Activated CD4-positive, alpha-beta T cell treated with anti-CD3 and anti-CD28 coated beads, Interleukin-2, amount 10 ng/mL, durations not matched to agents 24 days and 14 days (primary cell): ENCODE measurements at places on chromosomes 5 and 9. TPM values are rescaled to one million over a fixed set of nuclear protein-coding genes. Genes with fewer than 3 reads are reported as not detected.

GRCh38 chr5:137616046-137616445 is 116.9 kb upstream of the SPOCK1 start:
- no peaks in the 10 kb centered on the region for H3K36me3 ChIP-seq
- peaks cover under 1% of the 10 kb centered on the region for H3K27me3 ChIP-seq
- H3K4me1 ChIP-seq = peaks cover 6% of the 10 kb centered on the region
- H3K27ac ChIP-seq = no peak overlapping the region

- H3K36me3 ChIP-seq = no peaks in the 10 kb centered on the region
- no peak overlapping the region for H3K27ac ChIP-seq
- no peak overlapping the region for H3K4me3 ChIP-seq
- no peak for DNase-seq
Measured at GRCh38 chr9:95078511-95078910, 239.0 kb downstream of the FANCC start.

Gene PCDHGB3
- 0.40 and 0.49 TPM in 2 replicates for total RNA-seq

Gene HRH2
- total RNA-seq = 67.3 and 70.4 TPM in 2 replicates

DNA sequence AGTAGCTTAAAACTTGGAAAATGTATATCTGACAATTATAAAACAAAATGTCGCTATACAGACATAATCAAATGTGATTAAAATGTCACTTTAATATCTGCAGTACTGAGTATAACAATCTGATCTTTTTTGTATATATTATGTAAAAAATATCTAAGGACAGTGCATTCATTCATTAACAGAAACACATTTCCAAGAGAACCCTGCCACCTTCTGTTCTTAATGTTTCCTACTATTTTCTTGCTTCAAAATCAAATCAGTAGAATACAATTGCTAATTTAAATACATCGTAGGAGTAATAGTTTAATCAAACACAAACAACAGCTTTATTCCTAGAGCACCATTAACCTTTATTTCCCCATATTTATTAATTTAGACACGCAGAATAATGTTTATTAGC is 142.6 kb upstream of the ST8SIA4 start:
- no peaks in the 10 kb centered on the region for H3K27me3 ChIP-seq
- no peaks in the 10 kb centered on the region for H3K4me1 ChIP-seq
- no peak for DNase-seq
- H3K36me3 ChIP-seq = no peaks in the 10 kb centered on the region
- no peak overlapping the region for H3K4me3 ChIP-seq
- H3K27ac ChIP-seq = no peak overlapping the region

DNA sequence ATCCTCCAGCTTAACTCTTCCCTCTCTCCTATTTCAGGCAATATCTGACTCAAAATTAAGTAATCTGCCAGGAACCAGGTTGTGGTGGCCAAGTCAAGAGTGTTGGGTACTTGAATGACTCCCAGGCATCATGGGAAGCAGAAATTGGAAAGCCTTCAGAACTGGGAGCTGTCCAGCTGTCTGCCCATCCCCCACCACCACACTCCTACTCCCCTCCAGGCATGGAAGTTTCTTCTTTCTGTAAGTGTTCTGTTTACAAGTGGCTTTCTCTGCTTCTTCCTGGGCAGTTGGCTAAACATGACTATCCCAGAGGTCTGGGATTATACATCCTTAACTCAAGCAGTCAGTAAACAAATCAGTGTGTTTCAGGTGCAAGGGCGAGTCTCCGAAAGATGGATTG is 14.6 kb upstream of the PBX3 start:
- no peak for DNase-seq
- H3K4me1 ChIP-seq = no peaks in the 10 kb centered on the region

DNA sequence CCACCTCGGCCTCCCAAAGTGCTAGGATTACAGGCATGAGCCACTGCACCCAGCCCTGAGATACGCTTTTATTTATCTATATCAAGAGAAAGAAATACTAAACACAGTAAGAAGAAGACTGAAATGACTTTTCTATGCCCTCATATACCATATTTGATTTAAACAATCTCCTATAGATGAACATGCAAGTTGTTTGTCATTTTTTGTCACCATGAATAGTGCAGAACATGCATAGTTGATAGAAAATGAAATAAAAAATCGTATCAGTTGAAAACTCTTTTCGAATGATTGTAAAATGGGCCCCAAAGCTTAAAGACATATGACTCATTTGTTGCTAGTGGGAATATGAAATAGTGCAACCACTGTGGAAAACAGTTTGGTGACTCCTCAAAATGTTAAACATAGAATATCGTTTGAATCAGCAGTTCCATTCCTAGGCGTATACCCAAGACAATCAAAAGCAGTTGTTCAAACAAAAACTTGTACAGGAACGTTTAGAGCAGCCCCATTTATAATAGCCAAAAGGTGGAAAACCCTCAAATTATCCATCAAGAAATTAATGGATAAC is 61.4 kb upstream of the ANKH start:
- peaks cover 14% of the 10 kb centered on the region for H3K4me1 ChIP-seq
- peak overlapping the region; percentile 45 for H3K27ac ChIP-seq
- no peaks in the 10 kb centered on the region for H3K36me3 ChIP-seq
- H3K27me3 ChIP-seq = peaks cover 6% of the 10 kb centered on the region

GRCh38 chr5:141867139-141867538 is 11.1 kb downstream of the PCDH1 start:
- no peaks in the 10 kb centered on the region for H3K4me1 ChIP-seq
- DNase-seq = no peak
- H3K27ac ChIP-seq = no peak overlapping the region
- no peaks in the 10 kb centered on the region for H3K36me3 ChIP-seq

Gene MARCOL
- not detected in 2 replicates for total RNA-seq

DNA sequence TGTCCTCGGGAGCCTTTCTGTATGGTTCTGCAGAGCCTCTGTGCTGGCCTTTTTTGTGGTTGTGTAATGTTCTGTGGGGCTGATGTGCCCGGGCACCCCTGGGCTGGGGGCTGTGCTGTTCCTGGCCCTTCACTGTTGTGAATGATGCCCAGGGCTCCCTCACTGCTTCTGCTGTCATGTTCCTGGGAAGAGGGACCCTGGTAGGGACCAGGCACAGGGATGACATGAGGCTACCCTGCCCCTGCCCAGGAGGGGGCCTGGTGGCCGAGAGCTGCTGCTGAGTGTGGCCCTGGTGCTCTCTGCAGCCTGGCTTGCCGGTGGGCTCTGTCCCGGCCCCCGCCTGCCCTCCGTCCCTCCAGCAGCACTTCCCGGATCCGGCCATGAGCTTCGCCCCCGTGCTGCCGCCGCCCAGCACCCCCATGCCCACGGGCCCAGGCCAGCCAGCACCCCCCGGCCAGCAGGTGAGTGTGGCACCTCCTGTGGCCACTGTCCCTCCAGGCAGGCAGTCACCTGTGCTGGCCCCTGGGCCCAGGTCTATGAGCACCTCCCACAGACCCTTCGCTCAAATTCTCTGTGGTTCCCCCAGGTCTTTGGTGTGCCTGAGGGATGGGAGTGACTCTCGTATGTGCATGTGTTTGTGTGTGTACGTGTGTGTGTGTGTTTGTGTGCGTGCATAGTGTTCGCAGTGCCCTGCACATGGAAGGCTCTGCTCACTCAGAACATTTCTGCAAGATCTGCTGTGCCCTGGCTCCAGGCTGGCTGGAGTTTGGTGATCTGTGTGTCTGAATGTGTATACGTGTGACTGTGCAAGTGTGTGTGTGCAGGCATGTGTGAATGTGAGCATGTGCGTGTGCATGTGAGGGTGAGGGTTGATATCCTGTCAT is 72.3 kb downstream of the WNK2 start:
- no peak for DNase-seq
- H3K4me1 ChIP-seq = no peaks in the 10 kb centered on the region
- no peaks in the 10 kb centered on the region for H3K36me3 ChIP-seq

Gene LEAP2
- 4.7 and 6.0 TPM in 2 replicates for total RNA-seq

DNA sequence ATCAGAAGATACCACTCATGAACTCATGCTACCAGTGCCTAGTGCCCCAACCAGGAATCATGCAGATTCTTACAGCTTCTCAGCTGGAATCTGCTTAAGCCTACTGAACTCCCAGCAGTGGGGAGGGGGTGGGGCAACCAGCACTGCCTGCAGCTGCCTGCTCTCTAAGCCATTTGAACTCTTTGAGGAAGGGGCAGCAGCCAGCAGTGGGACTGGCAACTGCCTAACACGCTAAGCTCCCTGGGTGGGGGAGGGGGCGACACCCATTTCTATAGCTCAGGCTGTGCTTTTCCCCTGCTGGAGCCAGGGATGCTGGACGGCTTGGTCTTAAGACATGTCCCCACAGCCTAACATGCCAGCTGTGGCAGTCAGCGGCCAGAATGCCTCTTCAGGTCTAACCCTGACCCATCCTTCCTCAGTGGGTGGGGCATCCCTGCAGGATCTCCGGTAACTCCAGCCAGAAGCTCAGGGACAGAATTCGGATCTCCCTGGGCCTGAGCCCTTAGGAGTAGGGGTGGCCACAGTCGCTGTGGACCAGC is 889.7 kb downstream of the CDH9 start:
- DNase-seq = no peak
- no peak overlapping the region for H3K27ac ChIP-seq
- H3K4me3 ChIP-seq = no peak overlapping the region
- no peaks in the 10 kb centered on the region for H3K27me3 ChIP-seq
- no peaks in the 10 kb centered on the region for H3K36me3 ChIP-seq

Gene TRPM3
- total RNA-seq = not detected in 2 replicates

GRCh38 chr5:41277476-41278245 is 64.3 kb upstream of the C6 start:
- no peak overlapping the region for H3K4me3 ChIP-seq
- H3K36me3 ChIP-seq = no peaks in the 10 kb centered on the region
- H3K27me3 ChIP-seq = no peaks in the 10 kb centered on the region
- H3K27ac ChIP-seq = no peak overlapping the region

- H3K27me3 ChIP-seq = no peaks in the 10 kb centered on the region
- no peaks in the 10 kb centered on the region for H3K36me3 ChIP-seq
- no peak overlapping the region for H3K27ac ChIP-seq
- H3K4me1 ChIP-seq = no peaks in the 10 kb centered on the region
Measured at GRCh38 chr9:108684288-108685025, 171.3 kb downstream of the ACTL7B start.

Gene MED7
- total RNA-seq = 13.2 and 14.6 TPM in 2 replicates

GRCh38 chr9:86978922-86979474 is 31.7 kb upstream of the GAS1 start:
- no peak overlapping the region for H3K27ac ChIP-seq
- H3K4me3 ChIP-seq = no peak overlapping the region
- H3K4me1 ChIP-seq = no peaks in the 10 kb centered on the region

GRCh38 chr9:967903-968641 is 8.4 kb upstream of the DMRT3 start:
- H3K27me3 ChIP-seq = peaks cover 75% of the 10 kb centered on the region
- no peak for DNase-seq
- peaks cover 6% of the 10 kb centered on the region for H3K36me3 ChIP-seq
- no peak overlapping the region for H3K27ac ChIP-seq
- H3K4me1 ChIP-seq = peaks cover 5% of the 10 kb centered on the region

- DNase-seq = no peak
- H3K4me1 ChIP-seq = no peaks in the 10 kb centered on the region
- H3K4me3 ChIP-seq = no peak overlapping the region
- H3K36me3 ChIP-seq = no peaks in the 10 kb centered on the region
- peaks cover 26% of the 10 kb centered on the region for H3K27me3 ChIP-seq
Measured at GRCh38 chr5:82597437-82597836, 319.3 kb upstream of the RPS23 start.

DNA sequence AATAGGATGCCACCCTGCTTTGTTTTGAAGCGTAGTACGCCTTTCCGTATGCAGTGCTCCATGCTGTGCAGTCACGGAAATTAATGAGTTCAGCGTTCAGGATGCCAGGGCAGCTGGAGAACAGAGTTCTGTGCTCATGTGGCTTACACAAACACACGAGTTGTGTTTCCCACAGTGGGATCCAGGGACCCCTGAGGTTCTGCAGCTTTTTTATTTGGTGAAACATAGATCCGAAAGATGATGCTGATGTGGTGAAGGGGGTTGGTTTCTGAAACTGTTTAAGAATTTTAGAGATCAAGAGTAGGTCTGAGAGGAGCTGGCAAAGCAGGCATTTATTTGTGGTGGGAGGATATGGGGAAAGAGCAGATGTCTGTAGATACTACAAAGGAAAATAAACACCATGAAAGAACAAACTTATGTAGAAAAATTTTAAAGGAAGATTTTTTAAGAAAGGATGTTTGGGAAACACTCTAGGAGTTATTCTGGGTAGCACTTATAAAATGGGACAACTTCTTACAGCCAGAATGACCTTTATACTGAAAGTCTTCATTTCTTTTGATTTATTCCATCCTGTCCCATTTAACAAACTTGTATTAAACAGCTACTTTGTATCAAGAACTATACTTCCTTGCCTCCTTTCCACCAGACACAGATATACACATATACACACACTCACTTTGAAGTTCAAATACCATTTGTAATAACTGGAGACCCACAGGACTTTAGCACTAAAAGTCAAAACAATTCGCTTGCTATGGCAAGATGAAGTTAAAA is 52.7 kb downstream of the ITGA1 start:
- no peak overlapping the region for H3K4me3 ChIP-seq
- H3K27me3 ChIP-seq = peaks cover 2% of the 10 kb centered on the region
- no peak for DNase-seq
- H3K36me3 ChIP-seq = no peaks in the 10 kb centered on the region

DNA sequence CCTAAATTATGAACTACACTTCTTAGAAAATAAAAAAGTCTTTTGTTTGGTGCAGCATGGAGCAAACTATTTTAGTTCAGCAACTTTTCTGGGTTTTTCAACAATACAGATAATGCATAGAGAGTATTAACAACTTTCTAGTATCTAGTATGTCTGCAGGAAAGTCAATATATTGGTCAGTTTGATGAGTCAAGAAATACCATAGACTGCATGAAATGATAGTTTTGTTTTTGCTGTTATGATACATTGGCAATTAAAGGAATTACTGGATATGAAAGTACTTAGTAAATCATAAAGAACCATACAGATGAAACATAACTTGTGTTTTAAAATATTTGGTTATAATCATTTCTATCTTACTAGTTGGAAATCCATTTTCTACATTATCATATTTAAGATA is 173.5 kb downstream of the GIN1 start:
- no peak for DNase-seq
- no peaks in the 10 kb centered on the region for H3K27me3 ChIP-seq
- no peak overlapping the region for H3K27ac ChIP-seq
- H3K36me3 ChIP-seq = peaks cover 24% of the 10 kb centered on the region

GRCh38 chr5:42500003-42500599 is 76.9 kb downstream of the GHR start:
- DNase-seq = no peak
- no peaks in the 10 kb centered on the region for H3K27me3 ChIP-seq
- no peaks in the 10 kb centered on the region for H3K4me1 ChIP-seq
- H3K36me3 ChIP-seq = no peaks in the 10 kb centered on the region

- H3K36me3 ChIP-seq = no peaks in the 10 kb centered on the region
- no peak overlapping the region for H3K27ac ChIP-seq
- no peaks in the 10 kb centered on the region for H3K27me3 ChIP-seq
- H3K4me3 ChIP-seq = no peak overlapping the region
Measured at GRCh38 chr5:166063261-166063660, 2228.2 kb upstream of the WWC1 start.

- peaks cover 22% of the 10 kb centered on the region for H3K27me3 ChIP-seq
- no peak overlapping the region for H3K4me3 ChIP-seq
- H3K27ac ChIP-seq = no peak overlapping the region
Measured at GRCh38 chr5:153974813-153975163, 63.9 kb downstream of the FAM114A2 start.

Gene MYMK
- total RNA-seq = not detected in 2 replicates
